Activated CD4-positive, CD25-positive, alpha-beta regulatory T cell (primary cell): ENCODE measurements at places on chromosomes 3 and 15.

GRCh38 chr3:10738688-10739372 is 77.2 kb upstream of the SLC6A11 start:
- DNase-seq, result peak; percentile 31

DNA sequence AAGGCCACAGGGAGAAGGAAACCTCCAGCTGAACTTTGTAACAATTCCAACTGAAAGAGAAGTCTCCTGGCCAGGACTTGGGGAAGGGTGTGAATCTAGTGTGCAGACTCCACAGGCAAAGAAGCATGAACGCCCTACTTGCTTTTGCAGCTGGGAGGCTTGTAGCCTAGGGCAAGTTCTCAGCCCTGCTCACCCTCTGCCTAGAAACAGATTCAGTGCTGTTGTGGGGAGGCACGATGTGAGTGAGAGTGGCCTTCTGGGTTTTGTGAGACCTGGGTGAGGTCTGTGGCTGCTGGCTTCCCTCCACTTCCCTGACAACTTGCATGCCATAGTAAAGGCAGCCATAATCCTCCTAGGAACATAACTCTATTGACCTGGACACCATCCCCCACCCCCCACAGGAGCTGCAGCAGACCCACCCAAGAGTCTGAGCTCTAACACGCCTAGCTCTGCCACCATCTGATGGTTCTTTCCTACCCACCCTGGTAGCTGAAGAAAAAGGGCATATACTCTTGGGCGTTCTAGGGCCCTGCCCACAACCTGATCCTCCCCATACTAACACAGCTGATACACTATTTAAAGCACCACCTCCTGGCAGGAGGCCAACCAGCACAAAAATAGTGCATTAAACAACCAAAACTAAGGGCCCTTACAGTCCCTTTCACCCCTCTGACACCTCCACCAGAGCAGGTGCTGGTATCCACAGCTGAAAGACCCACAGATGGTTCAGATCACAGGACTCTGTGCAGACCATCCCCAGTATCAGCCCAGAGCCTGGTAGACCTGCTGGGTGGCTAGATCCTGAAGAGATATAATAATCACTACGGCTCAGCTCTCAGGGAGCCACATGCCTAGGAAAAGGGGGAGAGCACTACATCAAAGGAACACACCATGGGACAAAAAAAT is 426.5 kb downstream of the IGSF11 start:
- DNase-seq, result no peak

- DNase-seq, result no peak
Observed at GRCh38 chr3:111737706-111738086, 121.4 kb upstream of the PHLDB2 start.

- peak; percentile 9 for DNase-seq
Observed at GRCh38 chr3:57815036-57815435, 58.9 kb downstream of the SLMAP start.

GRCh38 chr3:198080521-198081384 is 120.7 kb downstream of the LMLN start:
- peak; percentile 64 for DNase-seq

DNA sequence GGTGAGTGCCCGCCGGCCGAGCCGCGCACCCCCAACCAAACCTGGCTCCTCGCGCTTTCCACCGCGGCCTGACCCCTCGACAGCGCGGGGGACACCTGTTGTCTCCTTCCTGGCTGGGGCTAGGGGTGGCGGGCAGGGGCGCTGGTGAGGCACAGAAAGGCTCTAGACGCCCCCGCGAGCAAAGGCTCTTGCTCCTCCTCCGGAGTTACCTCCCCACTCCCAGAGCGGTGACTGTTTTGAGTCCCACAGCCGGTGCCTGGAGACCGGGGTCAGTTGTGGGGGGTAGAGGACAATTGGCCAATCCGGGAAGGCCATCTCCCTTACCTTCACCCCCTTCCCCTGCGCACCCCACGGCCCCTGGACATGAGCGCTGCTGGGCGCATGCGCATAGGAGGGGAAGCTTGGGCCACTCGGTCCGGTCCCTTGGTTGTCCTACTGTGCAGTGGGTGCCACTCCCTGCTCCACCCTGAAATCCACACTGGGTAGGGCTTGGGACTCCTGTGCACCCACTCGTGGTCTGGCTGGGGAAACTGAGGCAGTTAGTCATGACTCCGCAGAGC is 554 bp downstream of the CHST13 start:
- no peak for DNase-seq

GRCh38 chr15:61339516-61339915 is 110.4 kb upstream of the RORA start:
- no peak for DNase-seq

- no peak for DNase-seq
Observed at GRCh38 chr3:64267721-64268604, 42.7 kb upstream of the PRICKLE2 start.

DNA sequence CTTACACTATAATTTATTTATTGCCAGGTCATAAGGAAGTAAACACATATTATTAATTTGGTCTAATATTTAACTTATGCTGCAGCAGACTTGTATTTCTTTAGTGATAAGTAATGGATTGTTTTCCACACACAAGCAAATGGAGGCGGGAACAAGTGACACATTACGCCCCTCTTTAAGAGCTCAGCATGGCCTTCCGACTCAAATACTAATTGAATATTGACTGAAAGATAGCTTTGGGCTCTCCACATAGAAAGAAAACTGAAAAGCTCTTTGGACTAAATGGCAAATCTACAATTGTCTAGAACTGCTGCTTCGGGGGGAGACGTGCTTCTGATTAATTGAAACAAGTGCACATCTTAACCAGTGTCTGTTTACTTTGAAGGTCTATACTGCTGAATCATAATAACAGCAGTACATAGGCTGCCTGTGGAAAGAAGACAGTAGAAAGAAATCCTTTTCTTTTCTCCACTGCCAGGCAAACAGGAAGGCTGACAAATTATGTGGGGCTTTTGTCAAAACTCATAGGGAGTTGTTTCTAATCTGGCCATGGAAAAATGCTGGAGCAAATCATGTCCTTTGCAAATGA is 15.9 kb downstream of the CADPS start:
- DNase-seq, result no peak

GRCh38 chr3:148697306-148698189 is at the start of gene AGTR1:
AGTR1 (plus strand) TSS chr3:148697903; CDS start chr3:148741036, 43,133 bp downstream.
- no peak for DNase-seq

DNA sequence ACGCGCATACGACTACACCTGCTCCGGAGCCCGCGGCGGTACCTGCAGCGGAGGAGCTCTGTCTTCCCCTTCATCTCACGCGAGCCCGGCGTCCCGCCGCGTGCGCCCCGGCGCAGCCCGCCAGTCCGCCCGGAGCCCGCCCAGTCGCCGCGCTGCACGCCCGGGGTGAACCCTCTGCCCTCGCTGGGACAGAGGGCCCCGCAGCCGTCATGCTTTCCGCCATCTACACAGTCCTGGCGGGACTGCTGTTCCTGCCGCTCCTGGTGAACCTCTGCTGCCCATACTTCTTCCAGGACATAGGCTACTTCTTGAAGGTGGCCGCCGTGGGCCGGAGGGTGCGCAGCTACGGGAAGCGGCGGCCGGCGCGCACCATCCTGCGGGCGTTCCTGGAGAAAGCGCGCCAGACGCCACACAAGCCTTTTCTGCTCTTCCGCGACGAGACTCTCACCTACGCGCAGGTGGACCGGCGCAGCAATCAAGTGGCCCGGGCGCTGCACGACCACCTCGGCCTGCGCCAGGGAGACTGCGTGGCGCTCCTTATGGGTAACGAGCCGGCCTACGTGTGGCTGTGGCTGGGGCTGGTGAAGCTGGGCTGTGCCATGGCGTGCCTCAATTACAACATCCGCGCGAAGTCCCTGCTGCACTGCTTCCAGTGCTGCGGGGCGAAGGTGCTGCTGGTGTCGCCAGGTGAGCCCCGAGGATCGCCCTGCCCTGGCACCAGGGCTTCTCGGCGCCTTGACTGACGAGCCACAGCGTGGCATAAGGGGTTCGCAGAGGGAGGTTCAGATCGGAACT is 420 bp downstream of the SLC27A2 start:
- peak; percentile 29 for DNase-seq

DNA sequence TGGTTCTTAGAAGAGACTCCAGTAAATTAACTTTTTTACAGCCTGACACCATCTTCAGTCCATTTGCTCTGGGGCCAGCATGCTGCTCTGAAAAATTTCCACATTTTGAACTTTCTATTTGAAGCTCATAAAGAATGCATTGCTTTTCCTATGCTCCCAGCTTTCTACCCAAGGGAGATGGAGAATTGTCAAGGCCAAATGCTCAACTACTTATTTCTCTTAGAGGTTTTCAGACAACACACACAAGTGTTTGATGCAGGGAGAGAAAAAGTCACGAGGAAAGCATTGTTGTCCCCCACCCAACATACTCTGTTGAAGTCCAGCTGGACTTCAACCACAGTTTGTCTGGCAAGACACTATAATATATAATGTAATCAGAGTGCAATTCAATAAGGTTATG is 100.3 kb upstream of the CADPS start:
- DNase-seq, result no peak

DNA sequence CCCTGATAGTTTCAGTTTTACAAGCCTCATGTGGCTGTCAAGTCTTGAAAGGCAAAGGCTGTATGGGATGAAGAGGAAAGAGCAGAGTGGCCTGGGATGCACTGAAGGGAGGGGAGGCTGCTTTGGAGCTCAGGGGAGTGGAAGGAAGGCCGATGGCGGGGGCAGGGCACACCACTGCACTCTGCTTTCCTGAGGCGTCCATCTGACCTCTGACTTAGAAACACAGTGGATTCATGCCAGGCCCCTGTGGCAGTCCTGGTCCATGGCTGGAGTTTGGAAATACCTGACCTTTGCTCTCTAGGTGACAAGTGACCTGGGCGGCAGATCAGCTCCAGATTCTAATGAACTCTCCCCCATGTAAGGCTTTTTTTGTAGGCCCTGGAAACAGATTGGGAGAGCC is 19.0 kb downstream of the FAH start:
- DNase-seq, result no peak

GRCh38 chr15:56943403-56943802 is 25.0 kb downstream of the TCF12 start:
- no peak for DNase-seq

DNA sequence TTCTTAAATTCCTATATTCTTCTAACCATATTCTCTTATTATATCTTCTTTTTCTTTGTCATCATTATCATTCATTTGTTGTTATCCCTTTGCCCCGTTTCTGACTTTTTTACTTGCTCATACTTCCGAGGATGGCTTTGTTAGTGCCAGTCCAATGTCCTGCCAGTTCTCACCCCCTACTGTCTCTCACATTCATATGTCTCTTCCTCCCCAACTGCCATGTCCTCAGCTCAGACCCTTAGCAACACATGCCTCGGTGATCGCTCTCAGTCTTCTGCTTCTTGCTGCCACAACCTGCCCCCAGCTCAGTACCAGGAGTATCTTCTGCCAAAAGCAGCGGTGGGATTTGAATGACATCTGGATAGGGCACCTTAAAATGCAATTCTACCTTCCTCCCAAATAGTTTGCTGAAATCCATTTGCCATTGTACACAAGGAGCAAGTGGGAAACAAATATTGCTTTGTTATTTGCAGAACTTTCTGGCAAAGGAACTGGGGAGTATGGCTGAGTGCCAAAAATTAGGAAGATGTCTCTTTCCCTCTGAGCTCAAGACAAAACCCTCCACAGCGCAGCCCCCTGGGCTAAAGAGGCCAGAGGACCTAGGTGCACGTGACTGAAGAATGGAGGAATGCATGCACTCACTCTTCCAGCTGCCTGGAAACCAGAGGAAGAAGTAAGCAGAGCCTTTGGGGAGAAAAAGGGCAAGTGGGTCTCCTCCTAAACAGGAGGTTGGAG is 57.7 kb upstream of the CTNNB1 start:
- no peak for DNase-seq

- no peak for DNase-seq
Observed at GRCh38 chr15:93848490-93848889, 382.9 kb upstream of the MCTP2 start.

DNA sequence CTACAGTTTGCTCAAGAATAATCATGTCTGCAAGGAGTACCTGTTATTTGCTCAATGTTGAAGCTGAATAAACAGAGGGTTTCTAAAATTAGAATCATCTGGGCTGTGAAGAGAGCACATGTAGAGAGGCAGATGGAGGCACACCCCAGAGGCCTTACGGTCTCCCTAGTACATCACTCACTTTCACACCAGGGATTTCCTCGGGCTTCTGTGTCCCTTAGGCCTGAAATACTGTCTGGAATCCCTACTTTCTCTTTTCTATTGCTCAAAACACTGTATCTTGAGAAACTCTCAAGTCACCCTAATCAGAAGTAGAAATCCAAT is 473.7 kb upstream of the ROBO2 start:
- DNase-seq, result no peak

GRCh38 chr3:78792733-78793132 is 975.1 kb downstream of the ROBO1 start:
- DNase-seq, result no peak

GRCh38 chr15:80620141-80620540 is 75.0 kb upstream of the ABHD17C start:
- DNase-seq, result no peak

GRCh38 chr15:91929509-91929908 is 76.0 kb downstream of the SLCO3A1 start:
- DNase-seq, result no peak

- DNase-seq, result no peak
Observed at GRCh38 chr15:59419170-59419569, 18.8 kb upstream of the FAM81A start.

DNA sequence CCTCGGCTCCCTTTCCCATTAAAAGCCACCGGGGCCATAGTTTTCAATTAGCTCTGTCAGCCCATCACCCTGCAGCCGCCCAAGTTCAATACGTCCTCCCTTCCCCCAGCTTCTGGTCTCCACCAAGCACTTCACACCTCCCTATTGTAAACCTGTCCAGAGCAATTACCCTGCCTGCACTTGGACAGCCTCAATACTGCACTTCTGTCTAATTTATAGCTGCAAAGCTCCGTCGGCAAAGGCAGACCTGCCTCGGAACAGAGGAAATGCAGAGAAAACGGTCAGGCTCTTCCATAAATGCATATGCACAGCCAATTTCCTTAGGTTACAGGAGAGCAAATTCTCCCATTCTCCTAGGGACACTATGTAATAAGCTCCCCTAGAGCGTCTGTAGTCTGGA is 21.9 kb downstream of the LRIG1 start:
- no peak for DNase-seq

- DNase-seq, result no peak
Observed at GRCh38 chr3:65706776-65707568, 331.7 kb downstream of the MAGI1 start.

DNA sequence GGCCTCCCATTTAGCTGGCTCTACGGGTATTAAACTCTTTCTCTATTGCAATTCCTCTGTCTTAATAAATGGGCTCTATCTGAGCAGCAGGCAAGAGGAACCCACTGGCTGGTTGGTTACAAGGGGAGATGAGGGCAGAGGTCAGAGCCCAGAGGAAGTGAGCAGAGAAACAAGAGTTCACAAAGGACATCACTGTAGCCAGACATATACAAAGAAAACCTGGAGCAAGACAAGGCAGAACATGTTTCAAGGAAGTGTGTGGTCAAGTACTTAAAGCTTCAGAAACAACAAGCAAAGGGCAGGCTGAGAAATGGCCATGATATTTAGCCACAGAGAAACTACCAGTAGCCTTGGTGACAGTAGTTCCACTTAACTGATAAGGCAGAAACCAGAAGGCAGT is 24.3 kb downstream of the SUSD5 start:
- DNase-seq, result no peak

GRCh38 chr3:141091426-141091825 is 40.3 kb downstream of the SPSB4 start:
- no peak for DNase-seq
